Femur (tissue), 1 donor: ENCODE measurements at places on chromosomes 16 and 17.

DNA sequence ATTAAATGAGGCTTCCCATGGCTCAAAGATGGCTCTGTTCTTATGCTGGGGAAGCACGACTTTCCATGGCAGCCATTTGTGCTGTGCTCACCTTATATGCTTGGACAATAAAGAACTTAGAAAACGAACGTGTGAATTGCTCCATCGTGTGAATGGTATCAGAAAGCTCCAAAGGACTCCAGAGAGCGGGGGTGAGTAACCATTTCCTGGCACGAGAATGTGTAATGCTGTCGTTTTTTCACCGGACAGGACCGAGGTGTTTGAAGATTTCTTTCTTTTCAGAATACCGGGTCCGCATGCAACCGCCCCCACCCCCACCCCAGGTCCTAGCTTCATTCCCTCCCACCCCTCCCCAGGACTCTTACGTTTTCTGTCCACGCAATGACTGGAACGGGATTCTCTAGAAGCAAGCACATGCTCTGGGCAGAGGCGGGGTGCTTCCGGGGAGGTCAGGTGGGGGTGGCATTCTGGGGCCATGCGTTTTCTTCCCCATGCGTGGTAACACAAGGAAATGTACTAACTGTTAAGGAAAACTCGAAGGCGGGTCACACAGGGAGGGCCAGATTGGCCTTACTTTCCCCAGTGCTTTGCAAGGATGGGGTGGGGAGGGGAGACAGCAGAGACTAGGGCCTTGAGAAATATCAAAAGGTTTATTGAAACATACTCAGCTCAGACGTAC is 26.2 kb downstream of the GPRC5B start:
- DNase-seq, result no peak

DNA sequence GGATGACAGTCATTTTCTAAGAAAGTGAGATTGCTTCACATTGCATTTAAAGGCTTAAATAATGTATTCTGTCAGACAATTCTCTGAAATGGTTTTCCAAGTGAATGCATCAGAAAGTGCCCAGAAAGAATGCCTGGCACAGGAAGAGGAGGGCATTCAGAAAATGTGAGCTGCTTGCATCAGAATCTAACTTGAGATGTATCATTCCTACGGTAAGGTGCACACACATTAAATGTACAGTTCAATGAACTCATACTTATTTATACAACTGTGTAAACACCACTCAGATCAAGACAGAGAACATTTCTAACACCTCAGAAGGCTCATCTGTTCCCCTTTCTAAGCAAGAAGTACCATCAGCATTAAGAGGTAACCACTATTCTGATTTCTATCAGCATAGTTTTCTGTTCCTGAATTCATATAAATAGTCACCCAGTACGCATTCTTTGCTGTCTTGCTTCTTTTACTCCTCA is 638.0 kb downstream of the MAF start:
- DNase-seq, result no peak

DNA sequence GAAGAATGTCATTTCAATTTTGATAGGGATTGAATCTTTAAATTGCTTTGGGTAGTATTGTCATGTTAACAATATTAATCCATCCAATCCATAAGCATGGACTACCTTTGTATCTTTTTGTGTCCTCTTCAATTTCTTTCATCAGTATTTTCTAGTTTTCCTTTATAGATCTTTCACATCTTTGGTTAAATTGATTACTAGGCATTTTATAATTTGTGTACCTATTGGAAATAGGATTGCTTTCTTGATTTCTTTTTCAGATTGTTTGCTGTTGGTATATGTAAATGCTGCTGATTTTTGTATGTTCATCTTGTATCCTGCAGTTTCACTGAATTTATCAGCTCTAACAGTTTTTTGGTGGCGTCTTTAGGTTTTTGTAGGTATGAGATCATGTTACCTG is 24.1 kb upstream of the BCAS3 start:
- DNase-seq, result no peak

DNA sequence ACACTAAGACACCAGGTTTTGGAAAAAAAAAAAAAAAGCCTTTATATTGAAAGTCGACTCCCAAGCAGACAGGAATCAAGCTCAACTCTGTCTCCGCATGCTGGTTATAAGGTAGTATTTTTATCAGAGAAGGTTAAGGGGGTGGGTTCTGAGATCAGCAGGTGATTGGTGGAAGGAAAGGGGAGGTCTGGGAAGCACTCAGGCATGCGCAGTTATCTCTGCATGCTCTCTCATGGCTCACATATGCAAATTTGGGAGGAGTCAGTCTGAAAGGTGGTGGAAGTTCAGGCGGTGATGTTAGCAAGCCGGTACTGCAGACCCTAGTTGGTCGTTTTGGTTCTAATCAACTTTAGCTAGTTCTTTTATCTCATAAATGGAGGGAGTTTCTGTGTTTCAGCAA is 357.6 kb upstream of the C16orf82 start:
- no peak for DNase-seq

DNA sequence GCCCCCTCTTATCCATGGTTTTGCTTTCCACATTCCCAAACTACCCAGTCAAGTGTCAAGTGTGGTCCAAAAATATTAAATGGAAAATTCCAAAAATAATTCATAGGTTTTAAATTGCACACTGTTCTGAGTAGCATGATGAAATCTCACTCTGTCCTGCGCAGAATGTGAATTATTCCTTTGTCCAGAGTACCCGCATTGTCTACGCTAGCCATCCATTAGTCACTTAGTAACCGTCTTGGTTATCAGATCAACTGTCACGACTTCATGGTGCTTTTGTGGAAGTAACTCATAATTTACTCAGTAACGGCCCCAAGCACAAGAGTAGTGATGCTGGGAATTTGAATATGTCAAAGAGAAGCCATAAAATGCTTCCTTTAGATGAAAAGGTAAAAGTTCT is 94.9 kb downstream of the SLC39A11 start:
- no peak for DNase-seq

DNA sequence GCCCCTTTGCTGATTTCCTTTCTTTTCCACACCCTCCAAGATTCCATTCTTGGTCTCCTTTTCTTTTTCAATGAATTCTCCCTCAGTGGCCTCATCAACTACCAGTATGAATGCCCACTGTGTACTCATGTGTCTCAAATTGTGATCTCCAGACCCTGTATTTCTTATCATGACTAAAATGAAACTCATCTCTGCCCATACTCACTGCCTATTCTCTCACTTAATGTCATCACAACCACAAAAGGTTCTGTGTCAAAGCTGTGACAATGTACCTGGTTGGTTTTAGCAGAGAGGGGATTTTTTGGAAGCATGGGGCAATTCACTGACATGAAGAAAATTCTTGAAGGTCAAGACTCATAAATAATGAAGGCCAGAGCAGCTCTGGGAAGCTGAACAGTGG is 11.5 kb upstream of the TBX4 start:
- no peak for DNase-seq
